Stimulated activated CD4-positive, alpha-beta T cell treated with anti-CD3 and anti-CD28 coated beads, TNF-alpha, amount 100 ng/mL, for 24 hours (primary cell): ENCODE measurements at places on chromosomes 2 and 18.

- DNase-seq = no peak
Observed at GRCh38 chr2:236730393-236730792, 160.8 kb downstream of the ACKR3 start.

- no peak for DNase-seq
Observed at GRCh38 chr2:175057078-175057685, 52.0 kb upstream of the CHN1 start.

- DNase-seq = no peak
Observed at GRCh38 chr18:52723550-52723970, 383.6 kb downstream of the DCC start.

DNA sequence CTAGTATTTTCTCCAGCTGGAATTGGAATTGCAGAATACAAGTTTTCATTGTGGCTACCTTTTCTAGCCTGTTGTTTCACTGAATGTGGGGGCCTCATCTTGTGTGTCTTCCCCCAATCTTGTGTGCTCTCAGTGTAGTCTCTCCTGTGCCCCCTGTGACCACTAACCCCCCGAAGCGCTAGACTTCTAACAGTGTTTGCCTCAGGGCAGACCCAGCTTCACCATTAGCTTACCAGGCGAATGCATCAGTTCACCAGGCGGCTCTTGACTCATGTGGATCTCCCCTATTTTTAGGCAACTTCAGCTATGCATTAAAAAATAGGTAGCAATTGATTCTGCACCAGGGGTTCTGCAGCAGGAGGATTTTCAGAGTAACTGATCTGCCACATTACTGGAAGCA is 376.2 kb upstream of the MEIS1 start:
- no peak for DNase-seq

DNA sequence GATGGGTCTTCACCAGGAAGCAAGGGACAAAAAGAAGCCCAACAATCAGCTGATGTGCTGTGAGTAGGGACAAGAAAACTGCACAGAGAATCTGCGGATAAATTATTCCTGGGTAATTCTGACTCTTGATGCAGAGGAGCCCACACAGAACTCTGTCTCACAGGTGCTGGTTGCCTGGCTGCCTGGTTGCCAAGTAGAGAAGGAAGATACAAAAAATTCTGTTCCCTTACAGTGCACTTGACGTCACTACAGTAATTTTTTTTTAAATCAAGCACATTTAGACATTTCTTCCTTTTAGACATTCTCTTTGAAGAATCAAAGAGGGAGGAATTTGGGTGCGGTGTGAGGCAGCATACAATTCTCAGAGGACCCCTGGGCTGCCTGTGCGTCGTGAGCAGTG is 152.1 kb upstream of the SIX3 start:
- DNase-seq = no peak

GRCh38 chr2:37489041-37489456 is 144.6 kb downstream of the QPCT start:
- no peak for DNase-seq

- DNase-seq = no peak
Observed at GRCh38 chr2:33014268-33014667, 67.5 kb downstream of the LTBP1 start.

DNA sequence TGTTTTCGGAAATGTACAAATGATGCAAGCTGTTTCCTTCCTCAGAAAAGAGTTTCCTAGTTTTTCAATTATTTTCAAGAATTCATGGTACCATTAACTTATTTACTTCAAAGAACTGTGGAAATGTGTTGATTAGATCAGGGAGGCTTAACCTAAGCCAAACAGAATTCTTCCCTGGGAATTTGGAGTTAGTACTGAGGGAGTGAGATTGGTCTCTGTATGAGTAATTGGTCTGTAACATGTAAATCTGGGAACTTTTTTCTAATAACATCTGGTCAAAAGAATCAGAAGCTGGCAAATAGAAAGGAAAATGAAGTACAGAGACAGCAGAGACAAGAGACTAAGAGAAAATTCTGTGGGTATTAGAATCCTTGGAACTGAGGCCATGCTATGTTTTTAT is 145.8 kb downstream of the BABAM2 start:
- no peak for DNase-seq

DNA sequence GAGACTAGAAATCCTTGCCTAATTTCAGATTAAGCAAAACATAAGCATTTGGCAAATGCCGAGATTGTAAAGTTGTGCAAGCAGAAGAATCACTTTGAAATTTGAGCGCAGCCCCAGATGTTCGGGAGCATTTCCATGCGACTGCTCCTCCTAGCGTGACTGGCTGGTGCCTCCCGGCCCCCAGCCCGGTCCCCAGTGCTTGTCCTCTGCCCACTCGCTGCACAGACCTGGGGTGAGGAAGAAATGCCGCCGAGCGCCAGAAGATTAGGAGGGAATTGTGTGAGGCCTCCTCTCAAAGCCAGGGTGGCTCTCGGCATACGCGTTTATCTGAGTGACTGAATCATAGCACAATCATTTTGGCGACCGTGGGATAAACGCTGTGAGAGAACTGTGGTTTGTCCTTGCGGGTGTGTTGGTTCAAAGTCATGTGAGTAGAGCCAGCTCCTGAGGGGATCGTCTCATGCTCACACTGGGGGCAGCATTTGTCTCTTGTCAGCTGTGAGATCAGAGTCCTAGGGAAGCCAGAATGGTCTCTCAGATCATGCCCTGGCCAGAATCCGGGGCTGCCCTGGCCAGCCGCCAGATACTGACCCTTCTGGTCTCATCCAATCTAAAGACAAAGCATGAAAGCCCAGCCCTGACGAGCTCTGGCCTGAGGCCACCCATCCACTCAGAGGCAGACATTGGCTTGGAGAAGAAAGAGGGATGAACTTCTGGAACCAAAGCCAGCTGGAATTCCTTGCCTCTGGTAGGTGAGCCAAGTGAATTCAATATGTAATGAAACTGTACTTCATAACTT is 189.3 kb downstream of the SH3RF3 start:
- DNase-seq = no peak
